ENCODE measurements at places on chromosomes 7 and 10. TPM values are rescaled to one million over a fixed set of nuclear protein-coding genes. Genes with fewer than 3 reads are reported as not detected.

- peak; percentile 84 for DNase-seq
These were observed 180.7 kb upstream of the PRSS1 start for GRCh38 chr7:142568435-142569097.

DNA sequence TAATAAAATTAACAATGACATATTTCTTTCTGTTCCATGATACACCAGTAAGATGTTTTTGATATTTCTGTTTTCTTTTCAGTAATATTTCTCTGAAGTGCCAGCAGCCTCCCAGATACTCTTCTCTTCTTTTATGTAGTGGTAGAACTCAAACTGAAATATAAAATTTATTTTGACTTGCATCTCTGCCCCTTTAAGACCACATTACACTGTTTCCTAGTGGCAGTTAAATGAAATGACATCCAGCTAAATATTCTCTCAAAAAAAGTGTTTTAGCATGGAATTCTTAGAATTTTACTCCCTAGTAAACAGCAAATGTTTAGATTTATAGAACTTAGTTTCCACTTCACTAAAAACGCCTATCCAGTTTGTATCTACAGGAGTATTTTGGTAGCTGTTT is 237.2 kb upstream of the MTPN start:
- no peak for DNase-seq

GRCh38 chr7:84336303-84336702 is 141.7 kb upstream of the SEMA3A start:
- DNase-seq = no peak

GRCh38 chr10:78579995-78580394 is 488.8 kb upstream of the ZMIZ1 start:
- peak; percentile 59 for DNase-seq

DNA sequence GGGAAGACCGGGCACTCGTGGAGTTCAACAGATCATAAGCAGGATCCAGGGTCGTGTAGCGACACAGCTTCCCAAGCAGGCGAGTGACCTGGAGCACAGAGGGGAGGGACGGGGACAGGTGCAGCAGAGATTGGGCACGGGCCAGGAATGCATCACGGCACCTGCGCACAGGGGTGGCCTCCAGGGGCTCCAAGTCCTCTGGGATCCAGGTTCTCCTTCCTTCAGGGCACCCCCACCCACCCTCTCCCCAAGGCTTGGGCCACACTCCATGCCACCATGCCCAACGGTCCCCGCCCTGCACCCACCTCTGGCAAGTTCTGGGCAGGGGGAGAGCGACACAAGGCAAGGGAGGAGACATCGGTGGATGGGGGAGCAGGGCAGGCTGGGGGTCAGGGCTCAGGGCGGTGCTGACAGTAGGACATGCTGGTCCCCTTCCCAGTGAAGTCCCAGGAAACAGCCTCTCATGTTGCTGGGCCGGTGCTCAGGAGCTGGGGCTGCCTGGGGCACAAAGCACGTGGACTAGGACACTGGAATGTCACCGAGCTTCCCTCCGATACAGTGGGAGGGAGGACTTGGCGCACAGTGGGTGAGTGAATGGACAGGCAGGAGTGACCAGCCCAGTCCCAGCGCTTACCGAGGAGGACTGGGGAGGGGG is 597.3 kb downstream of the PTPRN2 start:
- no peak for DNase-seq

DNA sequence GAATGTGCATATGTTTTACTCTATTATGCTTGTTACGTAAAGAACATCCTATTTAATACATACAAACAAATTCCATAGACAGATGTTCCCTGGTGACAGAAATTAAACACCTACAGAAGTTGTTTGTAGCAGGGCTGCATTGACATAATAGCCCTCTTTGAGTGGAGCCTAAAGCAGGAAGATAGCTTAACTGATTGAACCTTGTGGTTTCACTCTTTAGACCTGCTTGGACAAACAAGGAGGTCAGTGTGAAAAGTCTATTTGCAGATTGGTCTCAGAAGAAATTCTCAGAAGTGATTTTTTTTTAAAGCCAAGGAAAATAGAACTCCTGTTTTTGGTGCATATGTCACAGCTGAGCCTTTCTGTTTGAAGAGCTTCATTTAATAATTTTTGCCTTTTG is 121.3 kb downstream of the PPP1R9A start:
- DNase-seq = peak; percentile 34

GRCh38 chr10:72796042-72796441 is 97.5 kb upstream of the OIT3 start:
- DNase-seq = peak; percentile 26

DNA sequence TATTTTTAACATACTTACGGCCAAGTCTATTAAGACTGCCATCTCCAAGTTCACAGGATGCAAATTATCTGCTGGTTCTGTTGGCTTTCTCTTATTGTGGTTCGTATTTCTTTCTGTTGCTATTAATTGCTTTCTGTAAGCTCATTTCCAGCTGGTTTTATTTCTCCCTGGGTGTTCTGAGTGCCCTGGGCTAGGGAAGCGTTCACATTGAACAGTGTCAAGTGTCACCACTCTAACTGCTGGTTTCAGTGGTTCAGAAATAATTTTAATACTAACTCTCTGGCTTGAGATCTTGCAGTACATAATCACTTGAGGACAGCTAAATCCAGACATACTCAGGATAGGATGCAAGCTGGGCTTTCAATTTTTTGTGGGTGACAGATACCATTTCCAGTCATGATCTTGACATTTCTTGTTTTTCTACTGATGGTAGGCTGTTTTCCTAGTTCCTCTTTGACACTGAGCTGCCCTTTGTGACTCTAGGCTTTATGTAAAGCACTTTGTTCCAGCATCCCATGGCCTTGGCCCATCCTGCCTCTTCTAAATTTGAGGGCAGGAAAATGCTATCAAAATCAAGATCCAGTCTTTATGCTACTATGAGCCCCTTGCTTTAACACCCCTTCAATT is 117.6 kb downstream of the SNX13 start:
- peak; percentile 20 for DNase-seq

GRCh38 chr10:124225467-124226270 is 132.3 kb upstream of the CHST15 start:
- DNase-seq = no peak

DNA sequence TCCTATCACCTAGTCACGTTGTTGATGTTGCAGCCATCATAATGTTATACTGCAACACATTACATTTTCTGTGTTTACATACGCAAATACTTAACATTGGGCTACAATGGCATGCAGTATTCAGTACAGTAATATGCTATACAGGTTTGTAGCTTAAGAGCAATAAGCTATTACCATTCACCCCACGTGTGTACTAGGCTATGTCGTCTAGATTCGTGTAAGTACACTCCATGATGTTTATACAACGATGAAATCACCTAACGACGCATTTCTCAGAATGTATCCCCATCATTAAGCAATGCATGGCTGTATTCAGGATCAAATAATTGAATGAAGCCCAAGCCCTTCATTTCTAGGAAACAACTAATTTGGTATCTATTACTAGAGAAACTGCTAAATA is 43.4 kb upstream of the C1GALT1 start:
- DNase-seq = no peak

GRCh38 chr10:48606530-48607355 is 1.9 kb upstream of the ARHGAP22 start:
- peak; percentile 97 for DNase-seq

- DNase-seq = no peak
These were observed 364.2 kb downstream of the AUTS2 start for GRCh38 chr7:69962186-69963065.

DNA sequence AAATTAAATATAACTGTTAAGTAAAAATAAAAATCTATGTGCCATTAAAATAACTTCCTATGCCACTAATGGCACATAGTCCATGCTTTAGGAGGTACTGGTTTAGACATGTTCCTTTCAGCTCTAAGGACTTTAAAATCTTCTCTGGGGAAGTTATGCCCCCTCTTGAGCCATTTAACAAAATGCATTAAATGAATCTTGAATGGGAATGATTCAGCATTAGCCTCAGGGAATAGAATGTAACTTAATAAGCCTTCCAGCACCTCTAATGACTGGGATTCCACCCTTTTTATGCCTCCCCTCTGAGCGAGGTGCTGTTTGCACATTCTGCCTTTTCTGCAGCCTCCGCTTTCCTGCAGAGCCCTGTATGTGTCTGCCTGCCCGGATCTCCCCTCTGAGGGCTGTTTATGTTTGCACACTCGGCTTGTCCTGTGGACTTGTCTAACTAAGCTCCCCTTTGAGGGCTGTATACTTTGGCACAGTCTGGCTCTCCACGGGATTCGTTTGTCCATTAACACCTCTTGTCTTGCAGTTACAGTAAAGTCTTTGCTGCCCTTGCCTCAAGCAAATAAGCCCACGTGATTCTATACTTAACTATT is 108.4 kb upstream of the HPS1 start:
- peak; percentile 22 for DNase-seq

- peak; percentile 81 for DNase-seq
These were observed 10.0 kb upstream of the DDIT4 start for GRCh38 chr10:72263613-72264241.

GRCh38 chr7:74292757-74293576 is 3.8 kb downstream of the CLIP2 start:
- DNase-seq = no peak

GRCh38 chr10:128296253-128297007 is 170.2 kb upstream of the MKI67 start:
- DNase-seq = no peak

The CLCN1 gene
- not detected for total RNA-seq

The TMEM196 gene
- total RNA-seq = 0.17 TPM

The CTAGE4 gene
- total RNA-seq = 17.4 TPM

The OR2A1 gene
- total RNA-seq = 0.05 TPM

The CALHM2 gene
- total RNA-seq = 0.87 TPM

The HMX3 gene
- not detected for total RNA-seq

The CCDC7 gene
- total RNA-seq = 3.5 TPM

The SPDYE16 gene
- not detected for total RNA-seq

The COL1A2 gene
- 237 TPM for total RNA-seq

The JCAD gene
- 8.2 TPM for total RNA-seq
